Activated CD4-positive, alpha-beta T cell treated with anti-CD3 and anti-CD28 coated beads, Interleukin-2, amount 50 U/mL, for 16 hours (primary cell): ENCODE measurements at places on chromosomes 6 and 20.

DNA sequence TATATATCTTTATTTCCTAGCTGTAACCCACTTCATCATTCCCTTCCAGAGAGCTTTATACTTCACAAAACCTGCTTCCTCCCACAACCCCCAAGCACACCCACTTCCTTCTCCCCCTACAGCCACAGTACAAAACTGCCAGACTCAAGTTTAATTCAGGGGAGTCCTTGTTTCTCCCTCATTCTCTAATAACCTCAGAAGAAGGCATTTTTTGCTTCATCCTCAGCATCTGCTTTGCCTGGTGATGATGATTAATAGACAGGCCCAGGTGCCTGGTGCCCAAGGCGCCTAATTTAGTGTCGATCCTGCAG lies 414.3 kb downstream of the KIF16B start:
- DNase-seq = no peak

DNA sequence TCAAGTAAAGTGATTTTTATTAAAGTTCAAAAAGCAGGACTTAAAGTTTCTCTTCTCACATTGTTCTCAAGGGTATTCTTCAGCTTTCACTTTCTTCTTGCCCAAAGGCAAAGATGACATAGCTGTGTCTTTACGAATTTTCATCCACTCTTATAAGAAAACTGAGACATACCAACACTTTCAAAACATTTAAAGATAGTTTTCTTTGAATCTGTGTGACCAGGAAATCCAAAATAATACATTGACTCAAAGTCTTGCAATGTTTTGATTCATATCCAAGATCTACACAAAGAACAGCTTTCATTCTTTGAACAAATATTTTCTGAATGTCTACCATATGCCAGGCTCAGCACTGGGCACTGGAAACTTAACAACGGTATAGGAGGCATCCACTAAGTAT lies 117.9 kb downstream of the SIM1 start:
- DNase-seq = no peak

GRCh38 chr20:20362774-20363433 lies 5.0 kb upstream of the INSM1 start:
- DNase-seq = no peak

GRCh38 chr20:34254979-34255378 lies 13.8 kb downstream of the ASIP start:
- no peak for DNase-seq

DNA sequence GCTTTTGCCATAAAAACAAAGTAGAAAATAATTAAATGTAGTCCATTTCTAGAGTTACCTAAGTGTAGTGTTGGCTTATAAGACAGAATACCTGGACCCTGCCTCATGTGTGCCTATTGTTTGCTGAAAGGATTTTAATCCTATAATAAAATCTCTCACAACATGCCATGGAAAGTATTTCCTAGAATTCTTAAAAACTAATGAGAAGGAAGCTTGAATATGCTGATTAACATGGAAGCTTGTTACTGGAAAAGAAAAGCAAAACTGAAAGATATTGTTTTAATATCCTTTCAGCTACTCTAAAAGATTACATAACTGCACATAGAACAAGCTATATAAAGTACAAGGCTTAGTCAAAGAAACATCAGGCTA lies 18.0 kb upstream of the FAM135A start:
- DNase-seq = no peak

DNA sequence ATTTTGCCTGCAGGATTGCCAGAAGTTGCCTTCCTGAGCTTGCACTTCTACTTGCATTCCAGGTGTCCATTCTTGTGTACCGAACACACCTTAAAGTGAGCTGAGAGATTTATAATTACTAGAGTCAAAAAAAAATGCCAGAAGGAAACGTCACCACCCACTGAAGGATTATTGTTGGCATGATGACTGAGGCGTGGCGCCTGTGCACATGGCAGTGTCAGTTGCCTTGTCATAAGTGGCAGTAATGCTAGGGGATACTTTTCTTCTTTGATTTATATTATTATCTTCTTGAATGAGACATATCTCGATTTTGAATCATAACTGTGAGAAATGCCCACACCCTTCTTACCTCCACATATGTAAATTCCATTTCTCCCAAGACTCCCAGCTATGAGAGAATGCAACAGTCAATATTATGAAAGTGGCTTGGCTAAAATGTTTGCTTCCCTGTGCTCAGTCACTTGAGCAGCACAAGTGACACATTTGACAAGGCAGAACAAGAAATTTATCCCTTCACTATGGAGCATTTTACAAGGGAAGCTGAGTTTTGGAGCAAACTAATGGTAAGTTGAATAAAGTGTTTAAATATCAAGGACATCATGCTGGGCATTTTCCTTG lies 149.5 kb upstream of the SASH1 start:
- DNase-seq = no peak

DNA sequence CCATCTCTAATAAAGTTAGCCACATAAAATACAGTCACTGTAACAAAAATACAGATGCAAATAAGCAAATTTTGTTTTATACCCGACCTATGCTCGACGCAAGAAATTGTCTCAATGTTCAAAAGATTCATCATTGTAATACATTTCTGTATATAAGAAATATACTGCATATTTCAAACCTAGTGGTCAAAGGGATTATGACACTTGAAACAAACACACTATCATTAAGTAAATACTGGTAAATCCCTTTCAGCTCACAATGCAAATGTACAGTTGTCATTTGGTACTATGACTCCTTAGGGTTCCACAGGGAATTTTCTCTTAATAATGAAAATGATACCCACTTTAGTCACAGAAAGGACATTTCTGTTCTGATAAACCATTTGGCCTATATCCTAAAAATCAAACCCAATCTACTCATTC lies 2.2 kb downstream of the HIVEP2 start:
- DNase-seq = peak; percentile 60

GRCh38 chr6:74645108-74645849 lies 560.6 kb downstream of the COL12A1 start:
- DNase-seq = no peak

DNA sequence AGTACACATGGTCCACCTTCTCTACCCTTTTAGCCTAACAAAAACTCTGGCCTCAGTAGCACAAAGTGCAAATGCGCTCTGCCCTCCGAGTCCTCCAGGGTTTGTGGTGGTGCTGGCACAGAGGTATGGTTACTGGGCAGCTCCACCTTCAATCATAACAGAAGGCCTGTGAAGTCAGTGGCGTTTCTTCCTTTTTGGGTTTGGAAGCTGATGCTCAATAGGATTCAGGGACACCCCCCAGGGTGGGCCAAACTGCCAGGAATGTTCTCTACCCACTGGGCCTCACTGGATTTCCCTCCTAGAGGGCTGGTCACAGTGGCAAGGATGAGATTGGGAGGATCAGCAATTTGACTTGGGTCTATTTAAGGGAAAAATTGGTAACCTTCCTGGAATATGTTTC lies 286.1 kb upstream of the FOXQ1 start:
- DNase-seq = no peak

GRCh38 chr6:83954371-83954770 lies 79.2 kb upstream of the MRAP2 start:
- DNase-seq = no peak

GRCh38 chr20:59770851-59771250 lies 162.6 kb downstream of the SYCP2 start:
- DNase-seq = no peak
